ENCODE measurements at places on chromosomes 1 and 21.

DNA sequence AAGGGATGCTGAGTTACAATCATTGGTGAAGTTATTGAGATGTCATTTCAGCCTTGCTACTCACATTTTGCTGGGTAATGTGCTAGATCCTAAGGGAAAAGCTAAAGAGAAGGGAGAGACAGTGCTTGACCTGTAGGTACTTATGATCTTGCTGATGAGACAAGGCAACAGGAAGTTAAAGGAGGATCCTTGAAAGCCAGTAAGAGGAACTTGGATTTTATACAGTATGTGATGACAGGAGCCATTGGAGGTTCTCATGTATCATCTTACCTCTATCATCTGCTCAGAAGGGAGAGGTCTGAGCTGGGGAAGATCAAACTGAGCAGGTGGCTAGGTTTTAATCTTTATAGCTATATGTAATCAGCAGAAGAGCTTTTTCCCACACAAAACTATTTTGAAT, 6.3 kb downstream of the APOBEC4 start:
- no peak overlapping the region for H3K27ac ChIP-seq
- DNase-seq, result no peak
- H3K36me3 ChIP-seq, result no peaks in the 10 kb centered on the region

DNA sequence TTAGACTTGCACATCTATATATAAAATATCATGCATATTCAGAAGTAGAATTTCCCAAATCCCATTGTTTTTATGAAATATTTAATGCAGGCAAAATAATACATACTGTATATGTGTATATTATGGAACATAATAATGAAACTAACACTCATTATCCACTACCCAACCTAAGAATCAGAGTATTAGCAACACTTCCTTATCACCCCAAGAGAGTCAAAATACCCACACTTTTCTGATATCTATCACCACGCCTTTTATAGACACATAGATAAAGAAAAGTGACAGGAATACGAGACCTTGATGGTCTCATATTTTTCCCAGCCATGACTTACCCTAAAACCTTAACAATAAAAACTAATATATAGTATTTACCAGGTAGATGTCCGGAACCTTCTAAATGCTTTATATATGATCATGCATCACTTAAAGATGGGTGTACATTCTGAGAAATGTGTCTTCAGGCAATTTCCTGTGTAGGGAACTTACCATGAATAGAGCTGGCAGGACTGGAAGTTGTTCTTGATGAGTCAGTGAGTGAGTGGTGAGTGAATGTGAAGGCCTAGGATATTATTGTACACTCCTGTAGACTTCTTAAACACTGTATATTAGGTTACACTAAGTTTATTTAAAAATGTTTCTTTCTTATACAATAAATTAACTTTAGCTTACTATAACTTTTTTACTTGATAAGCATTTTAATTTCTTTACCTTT, 45.5 kb downstream of the TNFSF4 start:
- no peak for DNase-seq
- H3K27ac ChIP-seq, result no peak overlapping the region
- H3K36me3 ChIP-seq, result no peaks in the 10 kb centered on the region
- no peaks in the 10 kb centered on the region for H3K4me1 ChIP-seq

DNA sequence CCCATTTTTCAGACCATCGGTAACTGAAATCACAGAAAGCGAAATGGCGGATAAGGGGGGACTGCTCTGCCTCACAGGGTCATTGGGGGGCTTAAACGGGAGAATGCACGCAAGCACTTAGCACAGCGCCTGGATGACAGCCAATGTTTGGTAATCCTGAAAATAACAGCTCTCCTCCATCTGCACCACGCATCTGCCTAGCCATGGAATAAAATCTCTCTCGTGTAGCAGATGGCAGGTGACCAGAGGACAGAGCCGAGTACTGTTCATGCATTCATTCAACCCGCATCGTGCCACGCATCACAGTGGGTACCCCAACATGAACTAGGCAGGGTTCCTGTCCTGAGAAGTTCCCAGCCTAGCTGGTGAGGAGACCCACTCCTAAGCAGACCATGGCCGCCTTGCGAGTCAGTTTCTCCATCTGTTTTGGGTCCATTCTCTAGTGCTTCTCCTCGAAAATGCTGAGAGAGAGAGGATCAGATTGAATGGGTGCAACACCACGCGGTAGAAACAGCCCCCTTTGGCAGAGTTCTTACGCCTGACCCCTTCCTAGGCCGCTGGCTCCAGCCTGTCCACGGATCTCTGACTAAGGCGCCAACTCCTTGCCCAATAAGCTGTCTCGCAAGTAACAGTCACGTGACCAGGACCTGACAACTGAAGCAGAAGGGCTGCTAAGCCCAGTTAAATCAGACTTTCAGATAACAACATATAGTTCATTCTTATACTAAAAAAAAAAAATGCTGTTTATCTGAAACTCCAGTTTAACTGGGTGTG, 7.3 kb downstream of the SLC1A7 start:
- H3K27me3 ChIP-seq, result no peaks in the 10 kb centered on the region
- DNase-seq, result no peak
- H3K36me3 ChIP-seq, result no peaks in the 10 kb centered on the region
- H3K4me1 ChIP-seq, result peaks cover 3% of the 10 kb centered on the region
- no peak overlapping the region for H3K27ac ChIP-seq

- no peak overlapping the region for H3K4me3 ChIP-seq
- DNase-seq, result no peak
- no peak overlapping the region for H3K27ac ChIP-seq
- H3K36me3 ChIP-seq, result peaks cover 5% of the 10 kb centered on the region
- H3K27me3 ChIP-seq, result no peaks in the 10 kb centered on the region
- no peaks in the 10 kb centered on the region for H3K4me1 ChIP-seq
Measured at GRCh38 chr1:113128116-113128515, 55.1 kb downstream of the LRIG2 start.

- DNase-seq, result no peak
- H3K27me3 ChIP-seq, result no peaks in the 10 kb centered on the region
Measured at GRCh38 chr1:106789686-106790085, 266.8 kb upstream of the PRMT6 start.

DNA sequence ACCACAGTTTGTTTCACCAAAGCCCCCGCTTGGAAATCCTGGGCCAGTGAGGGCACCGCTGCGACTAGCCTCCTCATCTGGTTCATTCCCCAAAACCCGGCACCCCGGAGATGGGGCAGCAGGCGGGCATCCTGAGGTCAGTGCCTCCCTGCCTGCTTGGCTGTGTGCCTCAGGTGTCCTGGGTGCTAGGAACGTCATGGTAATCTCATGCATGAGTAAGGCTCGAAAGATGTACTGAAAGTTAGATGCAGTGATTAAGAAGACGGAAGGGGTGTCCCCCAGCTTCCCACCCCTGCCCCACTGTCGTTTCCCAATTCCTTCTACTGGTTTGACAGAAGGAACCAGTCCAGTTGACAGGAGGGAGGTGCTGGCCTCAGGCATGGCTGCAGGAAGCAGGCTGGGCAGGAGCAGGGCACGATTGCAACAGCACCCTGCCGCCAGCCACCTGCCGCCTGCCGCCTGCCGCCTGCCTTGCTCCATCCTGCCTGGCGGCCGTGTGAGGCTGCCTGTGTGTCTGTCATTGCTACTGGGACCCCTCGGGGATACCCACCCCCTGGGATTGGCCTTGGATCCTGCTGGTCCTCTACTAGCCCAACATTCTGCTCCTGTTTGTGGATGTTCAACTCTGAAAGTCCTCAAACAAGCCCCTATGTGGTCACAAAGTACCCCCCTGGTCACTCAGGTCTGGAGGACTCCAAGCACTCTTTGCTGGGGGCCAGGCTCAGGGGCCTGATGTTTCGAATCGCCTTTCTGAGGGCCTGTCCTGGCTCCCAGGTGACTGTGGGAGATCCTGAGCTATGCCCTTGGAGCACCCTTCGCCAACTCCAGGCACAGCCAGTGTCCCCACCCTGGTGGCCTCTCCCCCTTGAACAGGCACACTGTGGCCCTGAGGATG, 73.0 kb upstream of the IFFO2 start:
- H3K27me3 ChIP-seq, result peaks cover 23% of the 10 kb centered on the region
- DNase-seq, result no peak
- peaks cover 43% of the 10 kb centered on the region for H3K4me1 ChIP-seq
- peak overlapping the region; percentile 76 for H3K27ac ChIP-seq
- H3K4me3 ChIP-seq, result no peak overlapping the region
- no peaks in the 10 kb centered on the region for H3K36me3 ChIP-seq

- H3K36me3 ChIP-seq, result no peaks in the 10 kb centered on the region
- H3K27me3 ChIP-seq, result no peaks in the 10 kb centered on the region
- H3K27ac ChIP-seq, result no peak overlapping the region
- no peaks in the 10 kb centered on the region for H3K4me1 ChIP-seq
Measured at GRCh38 chr1:48756683-48757316, 19.9 kb downstream of the BEND5 start.

DNA sequence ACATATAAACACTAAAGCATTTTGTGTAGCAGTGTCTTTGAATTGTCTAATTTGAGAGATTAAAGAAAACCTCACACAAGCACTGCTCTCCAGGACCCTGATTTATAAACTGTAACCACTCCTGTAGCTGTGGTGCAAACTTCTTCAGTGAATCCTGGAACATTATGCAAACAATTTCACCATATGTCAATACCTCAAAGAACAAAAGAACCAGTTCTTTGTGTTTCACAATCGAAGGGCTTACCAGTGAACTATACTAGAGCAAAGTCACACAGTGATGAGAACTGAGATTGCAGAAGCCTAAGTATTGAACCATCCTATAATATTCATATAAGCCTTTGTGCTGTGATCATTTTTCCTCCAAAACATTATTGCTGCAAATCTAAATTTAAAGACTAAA, 21.5 kb downstream of the DPH5 start:
- no peak overlapping the region for H3K4me3 ChIP-seq
- no peaks in the 10 kb centered on the region for H3K27me3 ChIP-seq
- H3K27ac ChIP-seq, result no peak overlapping the region
- H3K4me1 ChIP-seq, result peaks cover 10% of the 10 kb centered on the region

GRCh38 chr1:66247415-66248208, 286.3 kb upstream of the SGIP1 start:
- no peak for DNase-seq
- H3K4me3 ChIP-seq, result no peak overlapping the region
- no peaks in the 10 kb centered on the region for H3K36me3 ChIP-seq
- no peak overlapping the region for H3K27ac ChIP-seq

- peaks cover 33% of the 10 kb centered on the region for H3K4me1 ChIP-seq
- DNase-seq, result no peak
- no peak overlapping the region for H3K27ac ChIP-seq
- no peak overlapping the region for H3K4me3 ChIP-seq
- no peaks in the 10 kb centered on the region for H3K27me3 ChIP-seq
- no peaks in the 10 kb centered on the region for H3K36me3 ChIP-seq
Measured at GRCh38 chr1:25609921-25610320, 6.7 kb upstream of the MAN1C1 start.

DNA sequence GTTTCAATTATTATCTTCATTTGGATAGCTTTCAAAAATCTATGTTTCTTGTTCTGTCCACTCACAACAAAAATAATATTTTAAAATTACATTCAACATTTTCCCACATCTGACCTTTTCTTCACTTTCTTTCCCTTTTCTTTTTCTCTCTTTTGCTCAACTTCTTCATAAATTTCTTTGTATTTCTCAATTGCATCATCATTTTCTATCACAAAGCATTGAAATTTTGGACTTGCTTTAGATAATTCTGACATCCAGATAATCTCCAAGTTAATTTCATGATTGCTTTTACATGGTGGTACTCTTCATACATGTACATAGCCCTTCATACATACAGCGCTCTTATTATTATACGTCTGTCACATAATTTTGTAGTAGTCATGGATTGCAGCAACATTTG, 30.2 kb downstream of the NUF2 start:
- DNase-seq, result no peak
- peaks cover 6% of the 10 kb centered on the region for H3K36me3 ChIP-seq
- no peak overlapping the region for H3K27ac ChIP-seq
- H3K27me3 ChIP-seq, result no peaks in the 10 kb centered on the region
- no peaks in the 10 kb centered on the region for H3K4me1 ChIP-seq

DNA sequence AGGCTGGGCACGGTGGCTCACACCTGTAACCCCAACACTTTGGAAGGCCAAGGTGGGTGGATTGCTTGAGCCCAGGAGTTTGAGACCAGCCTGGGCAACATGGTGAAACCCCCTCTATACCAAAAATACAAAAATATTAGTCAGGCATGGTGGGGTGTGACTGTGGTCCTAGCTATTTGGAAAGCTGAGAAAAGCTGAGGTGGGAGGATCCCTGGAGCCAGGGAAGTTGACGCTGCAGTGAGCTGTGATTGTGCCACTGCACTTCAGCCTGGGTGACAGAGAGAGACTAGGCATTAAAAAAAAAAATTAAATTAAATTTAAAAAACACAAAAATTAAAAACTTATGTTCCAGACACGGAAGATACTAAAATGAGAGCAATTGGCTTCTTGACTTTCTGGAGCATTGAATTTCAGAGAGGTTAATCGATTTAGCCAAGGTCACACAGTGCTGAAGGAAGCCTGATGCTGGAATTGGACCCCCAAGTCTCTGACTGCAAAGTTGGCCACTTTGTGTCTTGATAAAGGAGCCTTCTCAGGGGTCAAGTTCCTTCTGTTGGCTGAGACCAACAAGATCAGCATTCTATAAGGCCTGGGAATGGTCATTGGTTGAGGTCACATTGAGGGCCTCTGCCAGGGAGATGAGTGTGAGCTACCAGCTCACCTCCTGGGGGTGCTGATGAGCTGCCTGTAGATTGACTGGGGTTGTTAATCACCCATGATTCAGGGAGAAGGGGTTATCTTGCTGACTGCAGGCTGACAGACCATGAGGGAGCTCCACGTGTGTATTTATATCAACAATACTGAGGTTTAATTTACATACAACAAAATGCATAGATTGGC, 54.3 kb downstream of the RPS6KA1 start:
- H3K4me3 ChIP-seq, result no peak overlapping the region
- no peak overlapping the region for H3K27ac ChIP-seq
- no peak for DNase-seq
- no peaks in the 10 kb centered on the region for H3K4me1 ChIP-seq
- H3K27me3 ChIP-seq, result no peaks in the 10 kb centered on the region
- H3K36me3 ChIP-seq, result no peaks in the 10 kb centered on the region

GRCh38 chr1:54653036-54653435, 11.4 kb downstream of the MROH7 start:
- no peaks in the 10 kb centered on the region for H3K4me1 ChIP-seq
- no peak for DNase-seq
- no peak overlapping the region for H3K27ac ChIP-seq
- no peaks in the 10 kb centered on the region for H3K36me3 ChIP-seq

DNA sequence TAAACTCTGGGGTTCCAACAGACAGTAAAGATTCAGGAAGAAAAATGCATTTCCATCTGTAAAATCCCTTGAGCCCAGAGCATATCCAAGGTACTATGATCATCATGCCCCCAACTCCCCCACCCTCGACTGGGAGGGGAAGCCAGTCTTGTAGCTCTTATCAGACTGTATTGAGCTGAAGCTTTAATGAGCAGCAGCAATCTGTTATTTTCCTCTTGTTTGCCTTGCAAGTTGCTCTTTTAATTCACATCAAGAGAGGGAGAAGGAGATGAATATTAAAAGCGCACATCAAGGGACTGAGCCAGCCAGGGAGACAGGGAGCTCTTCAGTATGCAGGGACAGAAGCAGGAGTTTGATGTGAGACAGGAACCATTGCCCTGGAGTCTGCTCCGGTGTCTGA, 52.5 kb upstream of the KCNA3 start:
- no peaks in the 10 kb centered on the region for H3K36me3 ChIP-seq
- no peaks in the 10 kb centered on the region for H3K4me1 ChIP-seq
- H3K27ac ChIP-seq, result no peak overlapping the region

Measured in esophagus squamous epithelium (tissue), 5 donors.